ENCODE measurements at places on chromosomes 1 and 21. TPM values are rescaled to one million over a fixed set of nuclear protein-coding genes. Genes with fewer than 3 reads are reported as not detected.

CACNA1S gene
- total RNA-seq = 0.07 TPM

CYP4A11 gene
- not detected for total RNA-seq

BGLAP gene
- total RNA-seq = 1.3 TPM

CGN gene
- total RNA-seq = 147 TPM

FALEC gene
- 0.63 TPM for total RNA-seq

RXFP4 gene
- total RNA-seq = not detected

TTC22 gene
- 8.8 TPM for total RNA-seq

GRCh38 chr1:17012775-17013490 lies 1.2 kb upstream of the ATP13A2 start:
- no peak overlapping the region for H3K4me3 ChIP-seq
- no peak for DNase-seq
- no peaks in the 10 kb centered on the region for H3K36me3 ChIP-seq
- peaks cover 23% of the 10 kb centered on the region for H3K4me1 ChIP-seq
- no peak overlapping the region for H3K27ac ChIP-seq

DNA sequence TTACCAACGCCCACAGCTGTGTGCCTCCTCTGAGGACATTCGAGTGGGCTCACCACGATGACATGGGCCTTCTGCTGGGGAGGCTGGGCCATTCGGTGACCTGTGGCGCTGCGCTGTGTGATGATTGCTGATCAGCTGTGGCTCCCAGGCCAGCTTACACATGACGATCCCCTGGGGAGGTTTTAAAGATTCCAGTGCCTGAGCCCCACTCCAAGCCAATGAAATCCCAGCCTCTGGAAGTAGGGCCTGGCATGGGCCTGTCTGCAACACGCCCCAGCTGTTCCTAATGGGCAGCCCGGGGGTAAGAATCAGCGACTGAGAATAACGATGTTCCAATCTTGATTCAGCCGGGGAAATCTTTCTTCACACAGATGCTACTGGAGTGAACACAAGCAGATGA lies 153.7 kb downstream of the KCNJ6 start:
- no peaks in the 10 kb centered on the region for H3K36me3 ChIP-seq
- peaks cover 6% of the 10 kb centered on the region for H3K4me1 ChIP-seq
- H3K27ac ChIP-seq = no peak overlapping the region
- DNase-seq = no peak

DNA sequence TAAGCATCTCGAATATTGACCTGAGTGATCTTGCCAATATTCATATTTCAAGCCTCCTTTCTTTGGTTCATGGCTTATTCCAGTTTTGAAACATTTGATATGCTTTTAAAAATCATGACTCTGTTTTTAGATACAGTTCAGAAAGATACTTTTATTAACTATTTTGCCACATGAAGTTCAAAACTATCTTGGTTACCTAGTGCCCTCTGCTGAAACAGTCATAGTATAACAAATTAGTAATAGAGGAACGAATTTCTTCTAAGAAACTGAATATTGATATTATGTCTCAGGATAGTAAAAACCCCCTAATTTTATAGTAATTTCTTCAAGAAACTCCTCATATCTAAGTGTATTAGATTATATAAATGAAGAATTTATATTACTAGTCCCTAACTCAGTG lies 52.6 kb upstream of the RC3H1 start:
- H3K27me3 ChIP-seq = no peaks in the 10 kb centered on the region
- H3K36me3 ChIP-seq = no peaks in the 10 kb centered on the region
- H3K27ac ChIP-seq = no peak overlapping the region
- no peaks in the 10 kb centered on the region for H3K4me1 ChIP-seq
- no peak overlapping the region for H3K4me3 ChIP-seq
- no peak for DNase-seq

DNA sequence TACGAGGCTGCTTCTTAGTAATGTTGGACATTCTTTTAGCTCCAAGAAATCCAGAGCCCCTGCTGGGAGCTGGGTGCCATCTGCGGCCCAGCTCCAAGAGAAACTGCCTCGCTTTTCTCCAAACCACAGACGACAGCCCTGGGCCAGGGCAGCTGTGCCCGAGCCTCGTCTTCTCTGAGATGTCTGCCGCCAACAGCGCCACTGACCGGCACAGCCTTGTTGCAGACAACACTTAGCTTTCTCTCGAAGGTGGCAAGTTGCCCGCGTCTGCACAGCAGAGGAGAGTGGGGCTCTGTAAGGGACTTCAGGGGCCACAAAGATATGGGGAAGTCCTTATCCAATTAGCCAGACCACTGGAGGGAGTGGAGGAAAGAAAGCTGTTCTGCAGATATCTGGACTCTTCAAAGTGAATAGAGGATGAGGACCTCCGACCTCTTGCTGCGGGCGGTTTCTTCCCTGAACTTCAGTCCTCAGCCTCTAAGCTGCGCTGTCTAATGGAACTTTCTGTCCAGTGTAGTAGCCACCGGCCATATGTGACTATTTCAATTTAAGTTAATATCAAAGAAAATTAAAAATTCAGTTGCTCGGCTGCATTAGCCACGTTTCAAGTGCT lies 63.9 kb upstream of the DISP3 start:
- H3K4me1 ChIP-seq = no peaks in the 10 kb centered on the region
- 0 out of 2 replicates have a peak, but pooled peaks cover 1% of the 10 kb centered on the region for H3K27me3 ChIP-seq
- H3K27ac ChIP-seq = no peak overlapping the region
- no peaks in the 10 kb centered on the region for H3K36me3 ChIP-seq

DNA sequence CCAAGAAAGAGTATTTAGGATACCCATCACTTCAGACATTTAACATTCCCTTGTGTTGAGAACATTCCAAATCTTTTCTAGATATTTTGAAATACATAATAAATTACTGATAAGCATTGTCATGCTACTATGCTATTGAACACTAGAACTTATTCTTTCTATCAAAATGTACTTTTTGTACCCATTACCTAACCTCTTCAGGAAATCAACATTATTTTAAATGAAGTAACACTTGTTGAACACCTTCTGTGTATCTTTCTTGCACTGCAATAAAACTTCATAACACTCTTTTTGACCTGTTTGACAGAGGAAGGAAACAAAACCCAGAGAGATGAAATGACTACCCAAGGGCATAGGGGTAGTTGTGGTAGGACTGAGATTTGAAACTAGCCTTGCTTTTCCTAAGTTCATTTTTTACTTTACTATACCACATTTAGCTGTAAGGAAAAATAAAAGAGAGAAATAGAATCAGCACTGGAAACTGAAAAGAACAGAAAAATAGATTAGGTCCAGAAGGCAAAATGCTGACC lies 99.4 kb downstream of the UCHL5 start:
- H3K36me3 ChIP-seq = no peaks in the 10 kb centered on the region
- no peaks in the 10 kb centered on the region for H3K27me3 ChIP-seq
- no peak overlapping the region for H3K4me3 ChIP-seq
- H3K4me1 ChIP-seq = no peaks in the 10 kb centered on the region
- H3K27ac ChIP-seq = no peak overlapping the region

- H3K27ac ChIP-seq = no peak overlapping the region
These were observed 23.2 kb downstream of the MYBPH start for GRCh38 chr1:203152158-203153034.

GRCh38 chr1:170354690-170355089 lies 177.3 kb upstream of the GORAB start:
- H3K36me3 ChIP-seq = no peaks in the 10 kb centered on the region
- no peak for DNase-seq
- H3K4me1 ChIP-seq = peaks cover 8% of the 10 kb centered on the region
- H3K27ac ChIP-seq = peak overlapping the region; percentile 53
- no peaks in the 10 kb centered on the region for H3K27me3 ChIP-seq

- no peaks in the 10 kb centered on the region for H3K36me3 ChIP-seq
- no peaks in the 10 kb centered on the region for H3K4me1 ChIP-seq
- no peak overlapping the region for H3K4me3 ChIP-seq
- H3K27me3 ChIP-seq = no peaks in the 10 kb centered on the region
- no peak for DNase-seq
These were observed 139.7 kb upstream of the C1orf87 start for GRCh38 chr1:60213253-60213652.

- H3K27me3 ChIP-seq = no peaks in the 10 kb centered on the region
- H3K4me1 ChIP-seq = peaks cover 4% of the 10 kb centered on the region
- H3K4me3 ChIP-seq = no peak overlapping the region
These were observed 69.3 kb downstream of the POU2F1 start for GRCh38 chr1:167289966-167290365.

DNA sequence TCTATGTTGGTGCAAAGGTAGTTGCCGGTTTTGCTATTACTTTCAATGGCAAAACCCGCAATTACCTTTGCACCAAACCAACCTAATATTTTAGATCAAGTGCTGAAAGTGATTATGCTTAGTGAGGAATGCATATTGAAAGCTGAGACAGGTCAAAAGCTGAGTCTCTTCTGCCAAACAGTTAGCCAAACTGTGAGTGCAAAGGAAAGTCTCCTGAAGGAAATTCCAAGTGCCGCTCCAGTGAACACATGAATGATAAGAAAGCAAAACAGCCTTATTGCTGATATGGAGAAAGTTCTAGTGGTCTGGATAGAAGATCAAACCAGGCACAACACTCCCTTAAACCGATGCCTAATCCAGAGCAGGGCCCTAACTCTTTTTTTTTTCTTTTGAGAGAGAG lies 83.1 kb upstream of the ERRFI1 start:
- no peaks in the 10 kb centered on the region for H3K36me3 ChIP-seq
- peaks cover 26% of the 10 kb centered on the region for H3K4me1 ChIP-seq
- H3K27ac ChIP-seq = no peak overlapping the region
- DNase-seq = no peak
- no peaks in the 10 kb centered on the region for H3K27me3 ChIP-seq

GRCh38 chr1:84434081-84434769 lies 35.9 kb downstream of the DNASE2B start:
- no peak for DNase-seq
- no peaks in the 10 kb centered on the region for H3K27me3 ChIP-seq
- no peaks in the 10 kb centered on the region for H3K36me3 ChIP-seq
- H3K27ac ChIP-seq = no peak overlapping the region

GRCh38 chr1:227759341-227760300 lies 24.4 kb downstream of the SNAP47 start:
- no peak for DNase-seq
- no peak overlapping the region for H3K4me3 ChIP-seq
- H3K36me3 ChIP-seq = no peaks in the 10 kb centered on the region

GRCh38 chr1:197470330-197470729 lies 202.3 kb downstream of the CRB1 start:
- no peak for DNase-seq
- H3K36me3 ChIP-seq = no peaks in the 10 kb centered on the region
- no peaks in the 10 kb centered on the region for H3K4me1 ChIP-seq
- H3K27me3 ChIP-seq = no peaks in the 10 kb centered on the region

DNA sequence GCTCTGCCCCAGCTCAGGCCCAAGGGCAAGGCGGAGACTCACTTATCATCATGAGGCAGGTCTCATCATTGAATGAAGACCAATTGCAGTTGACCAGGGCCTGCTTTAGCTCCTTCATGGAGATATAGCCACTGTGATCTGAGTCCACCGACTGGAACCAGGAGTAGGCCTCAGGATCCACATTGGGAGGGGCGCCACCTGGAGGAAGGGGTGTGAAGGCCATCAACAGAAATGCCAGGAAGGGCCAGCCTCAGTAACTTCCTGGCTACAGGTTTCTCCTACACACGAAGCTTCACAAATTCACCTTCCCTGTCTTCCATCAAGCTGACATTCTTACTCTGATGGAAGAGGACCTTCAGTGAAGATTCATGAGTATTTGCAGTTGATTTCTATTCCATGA lies 11.6 kb downstream of the PEF1 start:
- H3K4me1 ChIP-seq = no peaks in the 10 kb centered on the region
- H3K27ac ChIP-seq = no peak overlapping the region
- no peaks in the 10 kb centered on the region for H3K27me3 ChIP-seq
- H3K4me3 ChIP-seq = no peak overlapping the region
- H3K36me3 ChIP-seq = no peaks in the 10 kb centered on the region
- no peak for DNase-seq

DNA sequence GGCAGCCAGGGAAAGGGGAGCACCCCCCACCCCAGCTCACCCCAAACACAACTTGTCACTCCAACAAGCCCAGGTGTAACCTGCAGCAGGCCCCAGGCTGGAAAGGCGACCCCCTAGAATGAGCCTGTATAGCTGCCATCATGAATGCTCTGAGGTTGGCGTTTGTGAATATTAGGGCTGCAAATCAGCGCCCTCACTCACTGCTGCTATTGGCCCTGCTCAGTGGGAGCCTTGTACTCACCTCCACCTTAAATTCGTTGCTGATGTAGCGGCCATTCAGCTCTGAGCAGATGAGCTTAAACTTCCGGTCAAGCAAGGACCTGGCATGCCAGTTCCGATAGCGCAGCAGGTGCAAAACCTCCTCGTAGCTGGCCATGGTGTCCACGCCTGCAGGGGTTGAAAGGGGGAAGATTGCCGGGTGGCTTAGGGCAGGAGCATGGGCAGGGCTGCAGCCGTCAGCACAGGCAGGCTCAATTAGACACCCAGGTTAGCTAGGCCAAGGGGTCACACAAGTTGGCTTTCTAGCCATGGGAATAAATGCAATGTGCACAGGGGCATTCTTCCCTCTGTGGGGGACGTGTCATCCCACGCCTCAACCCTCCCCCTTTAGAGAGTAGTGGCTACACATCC lies 81.7 kb downstream of the PIK3CD start:
- H3K36me3 ChIP-seq = peaks cover 4% of the 10 kb centered on the region
- H3K4me1 ChIP-seq = no peaks in the 10 kb centered on the region
- H3K27ac ChIP-seq = no peak overlapping the region
- DNase-seq = no peak
- no peaks in the 10 kb centered on the region for H3K27me3 ChIP-seq

- DNase-seq = no peak
- H3K27me3 ChIP-seq = no peaks in the 10 kb centered on the region
- peaks cover 6% of the 10 kb centered on the region for H3K4me1 ChIP-seq
- no peak overlapping the region for H3K4me3 ChIP-seq
- H3K27ac ChIP-seq = no peak overlapping the region
- no peaks in the 10 kb centered on the region for H3K36me3 ChIP-seq
These were observed 140.4 kb upstream of the UBE2U start for GRCh38 chr1:64062941-64063581.

DNA sequence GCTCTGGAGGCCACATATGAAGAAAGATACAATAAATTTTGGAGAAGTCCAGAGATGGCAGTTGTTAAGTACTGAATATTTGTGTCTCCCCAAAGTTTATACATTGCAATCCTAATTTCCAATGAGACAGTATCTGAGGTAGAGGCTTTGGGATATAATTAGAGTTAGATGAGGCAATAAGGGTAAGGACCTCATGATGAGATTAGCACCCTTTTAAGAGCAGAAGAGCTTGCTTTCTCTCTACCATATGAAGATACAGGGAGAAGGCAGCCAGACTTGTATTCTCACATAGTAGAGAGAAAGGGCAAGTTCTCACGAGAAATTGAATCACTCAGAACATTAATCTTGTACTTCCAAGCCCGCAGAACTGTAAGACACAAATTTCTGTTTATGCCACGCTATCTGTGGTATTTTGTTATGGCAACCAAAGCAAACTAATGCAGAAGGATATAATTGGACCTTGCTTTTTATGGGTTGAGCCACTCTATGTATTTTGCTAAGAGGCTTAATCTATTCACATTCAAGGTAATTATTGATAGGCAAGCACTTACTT lies 430.1 kb downstream of the KCNT2 start:
- no peak for DNase-seq
- no peaks in the 10 kb centered on the region for H3K27me3 ChIP-seq
- H3K4me1 ChIP-seq = no peaks in the 10 kb centered on the region
- H3K36me3 ChIP-seq = no peaks in the 10 kb centered on the region
- no peak overlapping the region for H3K27ac ChIP-seq

- H3K27me3 ChIP-seq = no peaks in the 10 kb centered on the region
- no peak for DNase-seq
- H3K27ac ChIP-seq = no peak overlapping the region
- peaks cover 8% of the 10 kb centered on the region for H3K4me1 ChIP-seq
- no peak overlapping the region for H3K4me3 ChIP-seq
- no peaks in the 10 kb centered on the region for H3K36me3 ChIP-seq
These were observed 59.7 kb downstream of the ROR1 start for GRCh38 chr1:63833363-63834119.
